ENCODE measurements at places on chromosomes 4 and X.

GRCh38 chr4:25215511-25215910 lies 18.3 kb upstream of the PI4K2B start:
- DNase-seq = no peak

- no peak for DNase-seq
Observed at GRCh38 chr4:149005191-149005590, 563.0 kb upstream of the NR3C2 start.

DNA sequence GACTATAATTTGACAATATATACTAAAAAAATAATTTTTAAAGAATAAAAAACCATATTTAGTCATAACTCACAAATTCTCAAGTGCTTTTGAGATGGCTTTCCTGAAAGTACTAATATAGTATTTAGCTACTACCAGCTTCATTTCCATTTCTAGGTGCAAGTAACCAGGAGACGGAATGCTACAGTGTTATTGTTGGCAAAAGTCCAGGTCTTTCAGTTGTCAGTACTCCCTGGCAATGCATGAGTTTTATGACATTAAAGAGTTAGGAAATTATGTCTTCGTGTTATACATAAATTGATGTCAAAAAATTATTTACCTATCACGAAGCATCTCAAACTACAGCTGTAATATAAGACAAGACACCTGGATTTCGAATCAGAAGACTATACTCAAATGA lies 45.0 kb downstream of the TMEM47 start:
- DNase-seq = no peak

GRCh38 chr4:68250151-68250930 lies 4.8 kb upstream of the TMPRSS11B start:
- no peak for DNase-seq

GRCh38 chr4:112923516-112923915 lies 125.9 kb upstream of the ANK2 start:
- no peak for DNase-seq

GRCh38 chr4:40952672-40953071 lies 202.9 kb downstream of the NSUN7 start:
- no peak for DNase-seq

GRCh38 chr4:76219299-76220055 lies 5.9 kb upstream of the SCARB2 start:
- DNase-seq = no peak
